ENCODE measurements at places on chromosomes 2 and 18.

DNA sequence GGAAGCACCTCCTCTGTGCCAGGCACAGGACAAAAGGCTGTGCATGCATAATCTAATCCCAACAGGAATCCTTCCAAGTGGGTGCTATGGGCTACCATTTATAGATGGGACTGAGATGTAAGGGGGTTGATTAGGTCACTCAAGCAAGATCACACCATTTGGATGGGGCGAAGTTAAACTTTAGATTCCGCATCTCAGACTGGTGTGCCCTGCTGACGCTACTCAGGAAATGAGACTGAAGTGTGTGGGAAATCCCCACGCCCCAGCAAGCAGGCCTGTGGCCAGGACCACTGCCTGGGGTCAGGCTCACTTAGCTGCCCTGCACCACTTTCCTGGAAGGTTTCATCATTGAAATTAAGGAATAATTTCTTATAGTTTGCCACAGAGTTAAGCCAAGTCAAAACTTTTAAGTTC is 70.5 kb upstream of the PPP1CB start:
- DNase-seq, result peak; percentile 75

- no peak for DNase-seq
Observed at GRCh38 chr2:75960472-75961009, 249.8 kb upstream of the GCFC2 start.

DNA sequence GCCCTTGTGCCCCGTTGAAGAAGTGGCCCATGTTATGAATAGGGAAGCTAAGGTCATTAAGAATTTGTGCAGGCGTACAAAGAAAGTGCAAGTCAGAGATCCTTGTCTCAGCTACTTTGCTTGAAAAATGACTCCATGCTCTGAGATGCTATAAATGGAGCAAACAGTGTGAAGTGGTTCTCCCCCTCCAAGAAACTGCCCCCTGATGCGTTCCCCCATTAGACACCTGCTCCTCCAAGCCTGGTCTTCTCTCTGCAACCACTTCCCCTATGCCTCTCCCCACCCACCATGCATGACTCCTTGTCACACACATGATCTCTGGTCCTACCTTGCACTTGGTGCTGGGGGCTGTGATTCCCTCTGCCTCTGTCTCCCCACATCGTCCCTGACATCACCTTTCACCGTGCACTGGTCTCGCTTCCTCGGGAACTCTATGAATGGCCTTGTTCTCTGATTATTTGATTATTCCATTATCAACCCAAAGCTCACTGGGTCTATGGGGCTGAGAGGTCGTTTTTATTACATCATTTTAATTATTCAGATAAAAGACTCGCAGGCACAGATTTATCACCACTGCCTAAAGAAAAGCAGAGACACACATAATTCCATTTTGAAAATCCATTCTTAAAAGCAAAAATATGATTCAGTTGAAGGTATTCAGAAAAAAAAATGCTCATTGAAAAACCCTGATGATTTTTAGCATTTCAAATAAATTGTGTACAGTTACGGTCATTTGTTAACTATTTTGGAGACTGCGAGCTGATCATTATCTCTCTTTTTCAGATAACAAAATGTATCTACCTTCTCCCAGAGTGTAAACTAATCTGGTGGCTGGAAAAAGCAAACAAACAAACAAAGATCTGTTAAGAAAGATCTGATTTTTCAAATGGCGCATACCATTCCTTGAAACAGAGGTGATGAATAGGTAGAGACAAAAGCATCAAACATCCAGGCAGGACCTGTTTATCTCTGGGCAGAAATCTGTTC is 294.9 kb downstream of the SOX11 start:
- no peak for DNase-seq

- DNase-seq, result no peak
Observed at GRCh38 chr2:202555356-202555755, 79.4 kb upstream of the FAM117B start.

- no peak for DNase-seq
Observed at GRCh38 chr2:130382313-130382917, 26.6 kb downstream of the PTPN18 start.

DNA sequence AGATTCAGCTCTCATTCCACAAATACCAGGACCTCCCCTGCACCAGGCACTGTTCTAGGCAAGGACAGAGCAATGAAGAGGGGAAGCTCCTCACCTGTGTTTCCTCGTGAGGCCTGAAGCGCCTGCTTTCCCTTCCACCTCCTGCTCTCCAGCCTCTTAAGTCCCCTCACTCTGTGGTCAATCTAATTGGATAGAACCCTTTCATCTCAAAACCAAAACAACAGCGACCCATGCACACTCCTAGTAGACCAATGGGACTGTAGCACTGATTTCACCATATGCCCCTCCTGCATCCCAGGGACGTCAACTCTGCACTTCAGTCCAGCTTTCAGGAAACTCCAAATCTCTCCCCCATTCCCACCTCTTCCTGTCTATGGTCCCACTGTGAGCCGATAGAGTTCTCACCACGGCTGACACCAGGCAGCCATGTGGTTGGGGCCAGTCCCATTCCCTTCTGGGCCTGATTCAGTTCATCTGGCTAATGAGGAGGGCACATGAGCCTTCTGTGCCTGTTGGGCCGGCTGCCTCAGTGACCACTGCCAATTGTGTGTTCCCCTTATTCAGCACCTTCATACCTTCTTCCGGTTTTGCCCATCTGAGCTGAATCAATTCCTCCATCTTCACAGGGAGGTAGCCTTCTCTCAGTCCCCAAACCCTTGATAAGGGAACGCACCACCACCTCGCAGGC is 33.3 kb upstream of the MAT2A start:
- no peak for DNase-seq

GRCh38 chr2:11203480-11203879 is 48.2 kb downstream of the SLC66A3 start:
- DNase-seq, result peak; percentile 13

GRCh38 chr2:217106650-217107014 is 246.8 kb upstream of the TNP1 start:
- DNase-seq, result no peak

DNA sequence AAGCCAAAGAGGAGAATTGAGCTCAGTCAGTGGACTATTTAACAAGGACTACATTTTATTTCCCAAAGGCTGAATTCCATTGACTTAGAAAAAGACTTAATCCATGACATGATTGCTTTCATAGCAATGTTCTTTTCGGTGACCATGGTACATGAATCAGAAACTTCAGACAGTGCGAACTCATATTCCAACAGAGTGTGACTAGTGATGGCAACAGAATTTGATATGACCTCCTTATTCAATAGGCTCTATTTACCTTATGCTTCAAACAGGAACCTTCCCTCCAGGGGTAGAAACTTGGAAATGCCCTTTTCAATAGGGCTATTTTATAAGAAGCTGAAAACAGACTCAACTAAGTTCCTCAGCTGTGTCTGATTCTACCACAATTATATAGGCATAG is 191.9 kb downstream of the RND3 start:
- DNase-seq, result no peak
